ENCODE measurements at places on chromosomes 7 and 10.

- DNase-seq: no peak
Observed at GRCh38 chr7:47826754-47827153, 121.5 kb downstream of the PKD1L1 start.

DNA sequence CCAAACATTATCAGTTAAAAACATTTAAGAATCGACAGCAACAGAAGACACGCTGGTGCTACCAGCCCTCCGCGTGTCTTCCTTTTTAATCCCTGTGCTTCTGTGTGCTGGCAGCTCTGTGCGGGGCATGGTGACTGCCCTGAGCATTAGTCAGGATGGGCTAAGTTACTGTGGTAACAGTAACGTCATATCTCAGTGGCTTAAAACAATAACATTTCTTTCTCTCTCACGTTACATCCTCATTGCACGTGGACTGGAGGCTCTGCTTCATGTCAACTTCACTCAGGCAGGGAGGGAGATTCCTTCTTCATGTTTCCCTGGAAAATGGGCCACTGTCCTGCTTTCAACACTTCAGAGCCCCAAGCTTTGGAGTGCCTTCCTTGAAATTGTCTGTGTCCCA lies 378.5 kb downstream of the CCSER2 start:
- no peak for DNase-seq

- DNase-seq: no peak
Observed at GRCh38 chr10:35377050-35377728, 40.9 kb downstream of the CCNY start.

GRCh38 chr10:71074176-71074755 lies 138.1 kb upstream of the UNC5B start:
- no peak for DNase-seq

DNA sequence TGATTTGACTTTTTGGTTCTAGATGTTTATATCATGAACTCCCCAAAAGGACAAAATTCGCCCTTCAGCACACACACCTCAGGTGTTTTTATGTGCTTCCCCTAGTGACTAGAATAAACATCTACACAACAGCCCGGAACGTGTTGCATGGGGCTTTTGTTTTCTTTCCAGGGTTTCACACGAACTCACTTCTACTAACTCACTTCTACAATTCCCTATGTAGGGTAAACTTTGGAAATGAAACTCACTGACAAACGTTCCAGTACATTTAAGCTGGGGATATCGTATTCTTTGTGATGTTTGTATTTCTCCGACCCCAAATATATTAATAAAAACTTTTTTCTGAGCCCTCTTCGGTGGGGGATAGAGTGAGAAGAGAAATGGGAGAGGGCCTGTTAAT lies 1.4 kb downstream of the TRA2A start:
- no peak for DNase-seq

- DNase-seq: no peak
Observed at GRCh38 chr10:95820363-95820762, 64.4 kb downstream of the ENTPD1 start.

DNA sequence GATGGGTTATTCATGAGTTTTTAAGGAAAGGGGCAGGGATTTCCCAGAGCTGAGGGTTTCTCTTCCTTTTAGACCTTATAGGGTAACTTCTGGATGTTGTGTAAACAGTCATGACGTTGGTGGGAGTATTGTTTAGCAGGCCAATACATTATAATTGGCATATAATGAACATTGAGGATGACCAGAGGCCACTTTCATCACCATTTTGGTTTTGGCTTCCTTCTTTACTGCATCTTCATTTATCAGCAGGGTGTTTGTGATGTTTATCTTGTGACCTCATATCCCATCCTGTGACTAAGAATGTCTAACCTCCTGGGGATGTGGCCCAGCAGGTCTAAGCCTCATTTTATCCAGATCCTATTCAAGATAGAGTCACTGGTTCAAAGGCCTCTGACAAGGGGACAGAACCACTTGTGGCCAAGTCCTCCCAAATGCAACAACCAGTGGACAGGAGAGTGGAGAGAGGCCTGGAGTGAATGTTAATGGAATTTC lies 77.3 kb upstream of the RPA3 start:
- no peak for DNase-seq

GRCh38 chr7:137904833-137905232 lies 58.1 kb upstream of the DGKI start:
- no peak for DNase-seq

GRCh38 chr7:65441010-65441409 lies 67.4 kb downstream of the ZNF92 start:
- no peak for DNase-seq

DNA sequence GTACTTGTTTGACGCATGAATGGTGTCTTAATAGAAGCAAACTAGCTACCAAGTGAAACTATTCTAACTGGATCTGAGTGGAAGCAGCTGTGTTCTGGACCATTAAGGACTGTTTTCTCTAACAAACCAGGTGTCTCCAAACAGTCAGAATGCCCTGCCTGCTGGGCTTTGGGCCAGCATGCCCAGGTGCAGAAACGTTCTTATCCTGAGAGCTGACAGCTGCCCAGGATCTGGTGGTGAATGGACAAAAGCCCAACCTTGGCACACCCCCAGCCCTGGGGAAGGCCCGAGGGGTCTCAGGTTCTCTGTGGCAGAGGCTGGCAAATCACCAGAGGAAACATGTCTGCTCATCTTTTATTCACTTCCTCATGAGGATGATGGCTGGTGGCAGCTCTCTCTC lies 48.2 kb upstream of the LAMB4 start:
- DNase-seq: peak; percentile 94

- DNase-seq: no peak
Observed at GRCh38 chr10:1544209-1544673, 193.1 kb downstream of the ADARB2 start.

DNA sequence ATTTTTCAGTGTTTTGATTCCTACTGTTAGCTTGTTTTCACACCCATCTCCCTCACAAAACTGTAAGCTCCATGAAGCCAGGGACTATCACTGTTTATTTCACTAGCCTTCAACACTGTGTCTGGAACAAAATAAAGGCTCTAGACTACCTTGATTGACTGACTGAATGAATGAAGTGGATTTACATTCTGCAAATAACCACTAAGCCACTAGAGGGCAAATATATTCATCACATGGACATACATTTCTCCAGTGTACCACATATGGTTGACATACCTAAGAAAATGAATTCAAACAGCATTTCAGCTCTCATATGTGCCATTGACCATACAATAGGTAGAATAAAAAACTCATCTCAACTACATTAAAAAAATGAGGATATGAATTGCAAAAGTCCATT lies 185.9 kb downstream of the RAB11FIP2 start:
- DNase-seq: no peak

- no peak for DNase-seq
Observed at GRCh38 chr7:87878208-87878735, 2.0 kb downstream of the DBF4 start.

DNA sequence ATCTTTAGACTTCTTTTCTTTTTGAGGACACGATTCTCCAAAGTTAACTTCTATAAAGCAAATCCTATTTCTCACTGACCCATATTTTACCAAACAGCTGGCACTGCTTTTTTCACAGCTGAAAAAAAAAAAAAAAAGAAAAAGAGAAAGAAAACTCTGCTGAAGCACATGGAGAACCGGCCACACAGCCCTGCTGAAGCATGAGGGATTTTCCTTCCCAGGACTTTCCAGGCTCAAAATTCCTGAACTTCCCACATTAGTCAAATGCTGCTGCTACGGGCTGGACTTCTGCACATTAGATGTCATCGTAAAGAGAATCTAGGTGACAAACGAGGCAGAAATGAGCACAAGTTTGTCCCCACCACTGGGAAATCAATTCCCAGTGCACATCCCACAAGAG lies 25.2 kb downstream of the HIPK2 start:
- no peak for DNase-seq

- no peak for DNase-seq
Observed at GRCh38 chr7:3427957-3428356, 126.9 kb downstream of the SDK1 start.

DNA sequence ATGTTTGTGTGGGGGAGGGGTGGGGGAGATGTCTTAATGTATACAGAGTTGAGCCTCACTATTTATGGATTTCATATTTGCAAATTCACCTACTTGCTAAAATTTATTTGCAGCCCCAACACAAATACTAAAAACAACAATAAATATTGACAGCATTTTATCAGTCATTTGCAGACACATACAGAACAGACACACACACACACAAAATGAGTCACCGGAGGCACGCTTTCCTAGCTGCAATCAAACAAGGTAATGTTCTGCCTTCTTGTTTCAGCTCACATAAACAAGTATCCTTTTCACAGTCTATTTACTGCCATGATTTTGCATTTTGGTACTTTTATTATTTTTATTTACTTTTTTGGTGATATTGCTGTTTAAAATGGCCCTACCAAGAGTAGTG lies 88.5 kb downstream of the IPMK start:
- DNase-seq: no peak

GRCh38 chr10:16441173-16441840 lies 4.5 kb downstream of the PTER start:
- no peak for DNase-seq

DNA sequence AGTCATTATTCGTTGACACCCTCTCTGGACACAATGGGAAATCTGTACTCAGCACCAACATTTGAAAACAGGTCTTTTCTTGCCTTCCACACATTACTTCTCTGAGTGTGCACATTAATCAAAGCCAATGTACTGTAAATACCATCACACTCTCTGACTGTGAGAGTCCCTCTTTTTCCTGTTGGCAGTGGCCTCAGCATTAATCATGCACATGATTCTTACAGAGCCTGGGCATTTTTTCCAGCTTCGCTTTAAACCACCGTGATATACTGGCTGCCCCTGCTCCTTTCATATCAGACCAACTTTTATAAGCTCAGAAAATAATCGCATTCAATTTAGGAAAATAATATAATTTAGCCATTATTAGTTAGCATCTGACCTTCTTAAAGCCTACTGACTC lies 919.4 kb upstream of the LRRTM3 start:
- DNase-seq: no peak

GRCh38 chr7:143385891-143386781 lies 5.0 kb downstream of the ZYX start:
- DNase-seq: no peak

GRCh38 chr10:131928248-131929095 lies 27.7 kb downstream of the PPP2R2D start:
- DNase-seq: no peak

DNA sequence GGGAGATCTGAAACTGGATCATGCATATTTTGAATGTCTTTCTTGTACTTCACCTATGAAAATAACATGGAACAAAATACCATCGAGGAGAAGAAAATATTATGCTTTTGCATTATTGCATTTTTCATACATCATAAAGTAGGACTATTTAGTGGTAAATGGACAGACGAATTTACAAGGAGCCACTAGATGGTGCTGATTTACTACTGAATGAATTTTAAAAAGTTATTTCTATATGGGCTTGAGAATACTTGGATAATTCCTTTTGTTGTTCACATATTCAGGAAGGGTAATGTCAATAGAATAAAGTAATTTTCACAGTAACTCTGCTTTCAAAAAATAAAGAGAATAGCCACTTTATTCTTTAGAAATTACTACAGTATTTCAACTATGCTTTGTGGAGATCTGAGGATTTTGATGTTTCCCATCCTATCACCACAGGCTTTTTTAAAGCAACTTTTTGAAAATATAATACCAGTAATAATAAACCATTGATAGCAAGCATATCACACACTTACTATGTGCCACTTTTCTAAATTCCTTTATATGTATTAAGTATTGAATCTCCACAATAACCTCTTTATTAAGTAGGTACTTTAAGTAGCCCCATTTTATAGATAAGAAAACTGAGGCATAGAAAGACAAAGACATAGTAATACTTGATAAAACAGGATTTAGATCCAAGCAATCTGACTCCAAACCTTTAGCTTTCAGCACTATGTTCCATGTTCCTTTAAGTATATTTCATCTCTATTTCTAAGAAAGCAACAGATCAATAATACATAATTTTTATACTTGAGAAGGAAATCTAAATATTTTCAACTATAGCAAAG lies 38.6 kb downstream of the NEBL start:
- DNase-seq: peak; percentile 22

GRCh38 chr7:98733036-98733435 lies 116.0 kb downstream of the NPTX2 start:
- no peak for DNase-seq

- no peak for DNase-seq
Observed at GRCh38 chr10:31803606-31804351, 124.9 kb downstream of the ARHGAP12 start.

- no peak for DNase-seq
Observed at GRCh38 chr10:102501201-102502028, 1.1 kb downstream of the ACTR1A start.

DNA sequence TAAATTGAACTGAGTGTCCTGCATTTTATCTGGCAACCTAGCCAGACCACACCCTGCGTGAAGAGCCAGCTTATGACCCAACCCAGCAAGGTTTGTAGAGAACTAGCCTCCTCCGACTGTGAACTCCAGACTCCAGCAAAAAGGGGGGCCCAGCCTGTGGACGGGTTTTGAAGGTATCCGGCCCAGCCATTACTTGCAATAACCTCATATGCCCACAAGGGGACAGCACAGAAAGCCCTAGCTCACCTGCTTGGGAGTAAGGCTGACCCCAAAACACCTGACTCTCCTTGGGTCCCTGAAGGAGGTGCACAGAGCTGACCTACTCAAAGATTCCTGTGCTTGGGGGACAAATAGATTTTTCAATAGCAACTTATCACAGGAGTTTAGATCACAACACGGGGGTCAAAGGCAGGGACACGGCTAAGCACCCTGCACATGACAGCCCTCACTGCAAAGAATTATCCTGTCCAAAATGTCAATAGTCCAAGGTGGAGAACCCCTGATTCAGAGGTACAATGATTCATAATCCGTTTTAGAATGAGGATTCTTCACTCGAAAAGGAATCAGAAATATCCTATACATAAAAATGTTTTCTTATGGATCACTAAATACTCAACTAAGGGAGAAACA lies 4.6 kb downstream of the TRPV6 start:
- DNase-seq: no peak

GRCh38 chr7:45240926-45241325 lies 83.3 kb downstream of the RAMP3 start:
- DNase-seq: no peak

- DNase-seq: no peak
Observed at GRCh38 chr7:73994761-73995160, 33.2 kb upstream of the ELN start.

DNA sequence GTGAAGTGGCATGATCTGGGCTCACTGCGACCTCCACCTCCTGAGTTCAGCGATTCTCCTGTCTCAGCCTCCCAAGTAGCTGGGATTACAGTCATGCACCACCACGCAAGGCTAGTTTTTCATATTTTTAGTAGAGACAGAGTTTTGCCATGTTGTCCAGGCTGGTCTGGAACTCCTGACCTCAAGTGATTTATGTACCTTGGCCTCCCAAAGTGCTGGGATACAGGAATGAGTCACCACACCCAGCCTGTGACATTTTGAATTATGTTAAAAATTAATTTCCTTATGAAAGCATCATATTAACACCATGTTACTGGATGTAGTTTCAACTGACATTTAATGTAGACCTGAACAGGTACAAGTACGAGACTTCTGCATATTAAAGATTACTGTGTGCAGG lies 24.3 kb downstream of the ABCB4 start:
- no peak for DNase-seq

- DNase-seq: no peak
Observed at GRCh38 chr7:4159154-4159501, 523.0 kb upstream of the FOXK1 start.

All from NCI-H187 treated with DMSO at 0.1 percent for 48 hours (cell line).